Neuronal stem cell (in vitro differentiated cells): ENCODE measurements at places on chromosomes 16 and 17.

- DNase-seq = no peak
These were observed 673.7 kb downstream of the CDH8 start for GRCh38 chr16:61362585-61362984.

DNA sequence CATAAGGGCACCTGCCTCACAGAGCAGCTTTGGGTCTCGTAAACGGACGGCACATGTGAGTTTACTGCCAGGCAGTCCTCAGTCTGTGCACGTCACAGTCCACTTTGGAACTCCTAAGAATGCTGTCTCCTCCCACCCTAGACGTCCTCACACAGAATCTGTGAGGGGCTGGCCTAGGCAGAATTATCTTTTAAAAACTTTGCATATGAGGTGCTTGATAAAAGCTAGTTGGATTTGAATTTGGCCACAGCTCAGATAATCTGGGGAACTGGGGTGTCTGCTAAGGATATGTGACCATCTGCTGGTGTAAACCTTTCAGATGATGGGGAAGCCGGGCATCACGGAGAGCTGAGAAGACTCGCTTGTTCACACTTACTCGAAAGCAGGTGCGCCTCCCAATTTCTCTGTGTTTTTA, 64.4 kb downstream of the METRNL start:
- no peak for DNase-seq

DNA sequence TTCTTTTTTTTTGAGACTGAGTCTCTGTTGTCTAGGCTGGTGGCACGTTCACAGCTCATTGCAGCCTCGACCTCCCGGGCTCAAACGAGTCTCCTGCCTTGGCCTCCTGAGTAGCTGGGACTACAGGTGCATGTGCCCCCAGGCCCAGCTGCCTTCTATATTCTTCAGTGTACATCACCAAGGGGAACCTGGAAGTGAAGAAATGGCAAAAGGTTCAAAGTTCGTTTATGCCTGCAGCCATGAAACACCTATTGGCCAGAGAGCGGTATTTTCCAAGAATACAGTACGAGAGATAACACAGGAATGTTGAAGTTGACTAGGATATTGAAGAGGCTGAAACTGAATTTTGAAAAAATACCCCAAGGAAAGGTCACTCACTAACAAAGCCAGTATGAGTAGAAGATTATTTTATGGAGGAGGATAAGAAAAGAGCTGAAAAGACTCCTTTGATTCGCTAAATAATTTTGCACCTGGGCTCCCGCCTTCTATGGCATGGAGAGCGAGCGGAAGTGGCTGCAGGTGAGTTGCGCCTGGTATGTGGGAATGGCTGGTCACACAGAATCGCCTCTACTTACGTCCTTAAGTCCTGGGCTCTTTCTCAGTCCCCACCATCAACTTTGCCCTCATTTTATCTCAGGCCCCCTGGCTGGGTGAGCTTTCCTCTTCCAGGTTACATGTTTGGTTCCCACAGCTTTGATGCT, 9.8 kb downstream of the ST6GALNAC1 start:
- DNase-seq = no peak

- DNase-seq = no peak
These were observed 167.1 kb upstream of the KIF2B start for GRCh38 chr17:53655591-53655990.

- no peak for DNase-seq
These were observed 71.0 kb downstream of the CACNG1 start for GRCh38 chr17:67115401-67115800.
